Activated gamma-delta T cell treated with anti-CD3 and anti-CD28 coated beads, Interleukin-2, amount 50 U/mL, for 16 hours (primary cell): ENCODE measurements at places on chromosomes 16 and 17.

- DNase-seq: no peak
Observed at GRCh38 chr17:43125967-43126910, 1.1 kb upstream of the BRCA1 start.

- DNase-seq: no peak
Observed at GRCh38 chr17:45146166-45146565, 2.1 kb upstream of the HEXIM1 start.

- peak; percentile 27 for DNase-seq
Observed at GRCh38 chr17:82097184-82097918, 685 bp downstream of the FASN start.

DNA sequence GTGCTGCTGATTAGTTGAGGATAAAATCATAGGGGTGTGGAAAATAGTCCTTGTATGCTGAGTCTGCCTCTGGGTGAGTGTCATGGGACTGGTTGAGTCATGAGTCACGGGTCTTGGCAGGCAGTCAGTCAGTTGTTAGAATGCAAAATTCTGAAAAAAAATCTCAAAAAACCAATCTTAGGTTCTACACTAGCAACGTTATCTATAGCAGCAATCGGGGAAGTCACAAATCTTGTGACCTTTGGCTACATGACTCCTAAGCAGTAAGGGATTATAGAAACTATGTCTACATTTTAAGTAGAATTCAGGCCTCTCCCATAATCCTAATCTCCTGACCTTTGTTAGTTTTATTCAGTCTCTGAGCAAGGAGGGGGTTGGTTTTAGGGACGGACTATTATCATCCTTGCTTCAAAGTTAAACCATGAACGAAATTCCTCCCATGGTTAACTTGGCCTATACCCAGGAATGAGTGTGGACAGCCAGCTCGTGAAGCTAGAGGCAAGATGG lies 18.0 kb upstream of the PMFBP1 start:
- no peak for DNase-seq
